ENCODE measurements at places on chromosomes 2 and 18.

- no peak for DNase-seq
Measured at GRCh38 chr2:105771836-105772235, 27.1 kb downstream of the NCK2 start.

DNA sequence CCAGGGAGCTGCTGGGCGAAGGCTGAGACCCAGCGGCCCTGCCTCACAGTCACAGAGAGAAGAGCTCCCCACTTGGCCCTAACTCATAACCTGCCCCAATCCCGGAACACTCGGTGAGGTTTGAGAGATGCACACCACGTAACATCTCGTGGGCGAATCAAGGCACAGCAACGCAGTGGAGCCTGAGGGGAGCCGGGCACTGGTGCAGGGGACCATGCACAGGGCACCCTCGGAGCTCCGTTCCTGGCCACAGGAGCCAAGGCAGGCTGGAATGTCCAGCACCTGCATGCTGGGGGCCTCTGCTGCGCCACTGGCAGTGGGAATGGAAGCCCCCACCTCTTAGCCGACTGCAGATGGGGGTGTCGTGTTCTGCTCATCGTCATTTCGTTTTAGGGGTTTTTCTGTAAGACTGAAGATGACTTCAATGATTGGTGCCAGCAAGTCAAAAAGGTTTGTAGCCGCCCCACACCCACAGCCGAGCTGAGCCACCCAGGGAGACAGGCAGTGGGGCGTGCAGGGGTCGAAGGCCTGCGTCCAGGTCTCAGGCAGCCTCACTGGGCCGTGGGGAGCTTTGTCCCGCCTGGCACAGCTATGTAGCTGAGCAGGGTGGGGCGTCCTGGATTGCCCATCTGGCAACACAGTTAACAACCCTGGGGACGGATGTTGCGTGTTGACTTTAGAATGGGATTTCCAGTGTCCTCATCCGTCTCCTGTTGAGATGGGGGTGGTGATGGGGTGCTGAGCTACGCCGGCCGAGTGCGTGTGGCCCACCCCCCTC is 16.1 kb downstream of the DTYMK start:
- DNase-seq: no peak

- DNase-seq: no peak
Measured at GRCh38 chr2:7900593-7900992, 781.3 kb upstream of the ID2 start.

DNA sequence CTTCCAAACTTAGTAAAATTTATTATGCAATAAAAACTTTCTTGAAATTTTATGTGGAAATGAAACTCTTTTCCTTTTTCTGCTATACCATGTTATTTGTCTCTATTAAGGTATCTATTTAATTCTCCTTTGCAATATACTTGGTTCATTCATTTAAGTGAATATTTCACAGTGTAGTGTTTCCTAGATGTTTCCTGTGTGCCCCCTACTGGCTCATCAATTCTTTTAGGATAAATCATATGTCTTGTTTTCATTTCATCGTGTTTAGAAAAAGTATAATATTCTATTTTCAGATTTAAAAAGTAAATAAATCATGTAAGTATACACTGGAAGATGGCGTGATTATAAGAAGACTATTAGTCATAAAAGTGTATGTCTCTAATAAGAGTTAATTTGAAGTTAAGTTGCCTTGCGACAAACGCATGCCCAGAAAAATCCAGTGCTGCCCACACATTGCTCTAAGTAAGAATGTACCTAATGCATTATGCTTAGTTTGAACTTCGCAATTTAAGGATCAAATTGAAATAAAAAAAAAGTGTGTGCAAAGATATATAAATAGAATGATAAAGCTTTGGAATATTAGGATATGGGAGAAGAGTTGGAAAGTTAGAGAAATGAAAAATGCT is 525.4 kb downstream of the KCNJ3 start:
- no peak for DNase-seq

GRCh38 chr2:72980535-72981217 is 63.4 kb downstream of the EMX1 start:
- no peak for DNase-seq

DNA sequence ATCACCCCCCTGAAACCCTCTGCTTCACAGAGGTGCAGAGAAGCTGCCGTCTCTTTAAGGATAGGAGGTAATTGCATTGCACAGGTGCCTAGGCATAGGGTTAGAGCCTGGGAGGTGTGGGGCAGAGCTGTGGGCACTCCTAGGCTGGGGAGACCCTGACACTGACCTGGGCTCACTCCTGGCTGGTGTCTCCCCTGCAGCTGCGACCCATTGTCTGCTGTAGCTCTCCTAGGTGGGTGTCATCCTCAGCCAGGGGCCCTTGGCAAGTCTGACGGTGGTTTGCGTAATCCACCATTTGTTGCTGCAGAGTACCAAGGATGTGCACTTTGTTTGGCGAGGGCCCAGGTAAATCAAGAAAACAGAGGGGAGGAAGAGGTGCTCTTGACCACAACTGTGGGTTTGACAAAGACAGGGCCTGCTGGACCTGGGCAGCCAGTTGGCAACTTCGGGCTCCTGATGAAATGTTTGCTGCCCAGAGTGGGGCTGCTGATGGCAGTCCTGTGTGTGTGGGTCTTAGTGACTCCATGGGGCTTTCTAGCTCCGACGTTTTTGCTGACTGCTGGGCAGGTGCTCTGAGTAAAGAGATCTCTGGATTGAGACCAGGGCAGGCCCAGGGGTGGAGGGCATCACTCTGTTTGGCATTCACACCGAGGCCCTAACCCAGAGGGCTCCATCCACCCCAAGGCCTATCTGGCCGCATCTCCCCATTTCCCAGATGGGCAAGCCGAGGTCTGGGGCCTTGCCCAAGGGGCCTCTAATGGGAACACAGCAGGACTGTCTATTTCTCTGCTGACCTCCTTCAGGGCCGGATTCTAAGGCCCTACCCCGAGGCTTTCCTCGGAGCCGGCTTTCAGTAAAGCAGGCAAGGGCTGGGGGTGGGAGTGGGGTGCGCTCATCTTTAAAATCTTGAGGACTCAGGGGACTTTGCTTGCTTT is 67.7 kb downstream of the EDAR start:
- no peak for DNase-seq

GRCh38 chr2:196249860-196250259 is 78.5 kb upstream of the STK17B start:
- no peak for DNase-seq

DNA sequence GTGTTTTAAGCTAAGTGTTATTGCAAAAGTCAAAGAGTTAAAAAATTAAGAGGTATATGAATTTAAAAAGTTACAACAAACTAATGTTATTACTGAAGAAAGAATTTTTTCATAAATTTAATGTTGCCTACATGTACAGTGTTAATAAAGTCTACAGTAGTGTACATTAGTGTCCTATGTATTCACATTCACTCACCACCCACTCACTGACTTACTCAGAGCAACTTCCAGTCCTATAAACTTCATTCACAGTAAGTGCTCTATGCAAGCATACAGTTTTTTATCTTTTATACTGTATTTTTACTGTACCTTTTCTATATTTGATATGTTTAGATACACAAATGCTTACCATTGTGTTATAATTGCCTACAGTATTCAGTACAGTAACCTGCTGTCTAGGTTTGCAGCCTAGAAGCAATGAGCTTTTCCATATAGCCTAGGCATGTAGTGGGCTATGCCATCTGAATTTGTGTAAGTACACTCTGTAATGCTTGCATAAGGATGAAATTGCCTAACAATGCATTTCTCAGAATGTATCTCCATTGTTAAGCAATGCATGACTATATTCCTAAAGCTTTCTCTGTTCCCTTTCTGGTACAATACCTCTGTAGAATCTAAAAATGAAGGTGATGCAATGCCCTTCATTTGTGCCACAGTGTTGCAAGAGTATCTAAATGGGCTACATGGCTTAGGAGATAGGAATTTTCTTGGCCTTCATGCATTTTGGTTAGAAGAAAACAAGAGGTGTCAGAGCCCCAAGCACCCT is 370.8 kb upstream of the NT5C1B start:
- DNase-seq: no peak
